Activated naive CD4-positive, alpha-beta T cell (primary cell): ENCODE measurements at places on chromosomes 6 and 20.

DNA sequence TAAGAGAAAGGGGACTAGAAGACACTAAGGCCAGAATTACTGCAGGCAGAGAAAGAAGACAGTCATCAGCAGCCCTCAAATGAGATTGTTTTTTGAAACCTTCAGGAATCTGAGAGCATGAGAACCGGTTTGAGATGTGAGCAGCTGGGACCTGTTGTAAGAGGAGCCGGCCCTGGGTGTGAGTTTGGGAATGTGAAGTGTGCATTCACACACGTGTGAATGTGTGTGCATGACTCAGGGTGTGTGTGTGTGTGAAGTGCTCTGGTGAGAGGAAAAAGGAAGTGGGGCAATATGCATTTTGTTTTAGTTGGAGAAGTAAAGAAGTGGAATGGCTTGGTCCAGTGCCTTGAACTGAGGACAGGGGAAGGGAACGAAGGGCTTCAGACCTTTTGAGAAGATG is 4.3 kb downstream of the SCUBE3 start:
- no peak for DNase-seq

GRCh38 chr20:986733-987355 is 15.3 kb downstream of the RSPO4 start:
- no peak for DNase-seq

GRCh38 chr6:108203189-108204112 is 37.6 kb downstream of the NR2E1 start:
- no peak for DNase-seq

- DNase-seq, result no peak
Measured at GRCh38 chr6:144075875-144076274, 19.5 kb downstream of the SF3B5 start.

DNA sequence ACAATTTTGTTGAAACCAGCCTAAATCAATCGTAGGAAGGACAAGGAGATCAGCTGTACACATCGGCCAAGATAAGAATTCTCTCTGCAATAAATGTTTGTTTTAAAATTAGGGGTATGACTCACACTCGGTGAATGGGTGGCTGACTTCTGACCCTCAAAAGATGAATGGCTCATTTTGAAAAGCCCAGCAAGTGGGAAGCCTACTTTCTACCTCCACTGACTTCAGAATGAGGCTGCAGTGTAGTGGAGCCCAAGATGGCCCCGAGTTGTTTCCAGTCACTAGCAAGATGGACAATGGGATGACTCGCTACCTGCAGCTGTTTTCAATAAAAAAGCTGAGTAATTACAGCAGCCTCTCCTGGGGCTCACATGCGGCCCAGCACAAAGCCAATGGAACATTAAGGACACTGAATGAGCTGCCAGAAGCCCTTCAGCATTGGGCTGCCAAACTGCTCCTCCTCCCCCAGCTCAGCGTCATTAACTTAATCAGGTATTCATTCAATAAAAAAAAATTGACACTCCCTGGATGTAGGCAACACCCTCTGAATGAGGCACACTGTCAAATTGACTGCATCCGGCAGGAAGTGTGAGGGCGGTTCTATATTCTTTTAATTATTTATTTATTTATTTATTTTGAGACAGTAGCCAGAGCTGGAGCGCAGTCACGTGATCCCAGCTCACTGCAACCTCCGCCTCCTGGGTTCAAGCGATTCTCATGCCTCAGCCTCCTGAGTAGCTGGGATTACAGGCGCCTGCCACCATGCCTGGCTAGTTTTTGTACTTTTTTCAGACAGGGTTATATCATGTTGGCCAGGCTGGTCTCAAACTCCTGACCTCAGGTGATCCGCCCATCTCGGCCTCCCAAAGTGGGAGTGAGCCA is 107.3 kb downstream of the GMPR start:
- DNase-seq, result no peak

- no peak for DNase-seq
Measured at GRCh38 chr6:27478141-27478705, 5.3 kb upstream of the ZNF184 start.

- no peak for DNase-seq
Measured at GRCh38 chr6:170211404-170212025, 79.4 kb downstream of the DLL1 start.

DNA sequence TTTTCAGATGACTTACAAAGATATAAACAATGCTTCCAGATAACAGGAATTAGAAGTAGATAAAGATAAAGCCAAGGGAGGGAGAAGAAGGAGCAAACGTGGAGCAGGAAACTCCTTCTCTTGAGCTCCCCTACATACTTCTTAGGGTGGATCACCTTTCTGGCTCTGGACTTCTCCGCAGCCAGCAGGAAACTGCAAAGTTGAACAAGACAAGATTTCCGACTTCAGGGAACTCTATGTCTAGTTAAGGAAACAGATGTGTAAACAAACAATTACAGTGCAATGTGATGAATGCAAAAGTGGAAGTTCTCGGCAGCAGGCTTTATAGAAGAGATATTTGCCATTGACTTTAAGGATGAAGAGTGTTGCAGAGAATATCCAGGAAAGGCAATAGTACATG is 134.0 kb upstream of the MARCKS start:
- DNase-seq, result no peak

- no peak for DNase-seq
Measured at GRCh38 chr6:129031051-129031599, 148.2 kb downstream of the LAMA2 start.

- no peak for DNase-seq
Measured at GRCh38 chr6:44235891-44236516, 10.9 kb upstream of the HSP90AB1 start.

DNA sequence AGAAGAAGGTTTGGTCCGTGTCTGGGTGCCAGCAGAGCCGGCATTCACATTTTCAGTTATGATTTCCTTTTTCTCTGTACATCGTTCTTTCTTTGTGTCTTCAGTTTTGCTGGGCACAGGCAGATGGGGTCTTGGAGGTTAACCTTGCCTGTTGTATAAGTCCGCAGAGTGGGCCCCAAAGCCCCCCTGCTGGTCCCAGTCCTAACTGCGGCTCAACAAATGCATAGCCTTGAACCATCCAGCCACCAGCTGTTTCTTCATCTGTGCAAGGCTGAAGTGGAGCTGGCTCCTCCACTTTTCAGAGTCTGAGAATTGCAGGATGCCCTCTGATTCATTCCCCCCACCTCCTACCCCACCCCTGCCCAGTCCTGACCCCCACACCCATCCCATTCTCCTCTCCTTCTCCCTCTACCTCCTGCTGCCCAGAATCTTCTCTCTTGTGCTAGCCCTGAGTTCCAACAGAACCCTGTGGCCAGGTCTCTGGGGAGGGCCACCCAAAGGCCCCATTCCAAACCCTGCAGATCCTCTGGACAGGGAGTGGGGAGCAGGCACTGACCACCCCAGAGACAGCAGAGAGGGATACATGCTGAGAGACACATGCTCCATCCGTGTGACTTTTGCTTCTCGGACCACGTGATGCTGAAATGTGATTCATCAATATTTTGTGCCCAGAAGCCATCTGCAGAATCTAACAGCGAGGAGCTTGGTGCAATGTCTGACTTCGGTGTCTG is 386.5 kb upstream of the SULF2 start:
- no peak for DNase-seq

DNA sequence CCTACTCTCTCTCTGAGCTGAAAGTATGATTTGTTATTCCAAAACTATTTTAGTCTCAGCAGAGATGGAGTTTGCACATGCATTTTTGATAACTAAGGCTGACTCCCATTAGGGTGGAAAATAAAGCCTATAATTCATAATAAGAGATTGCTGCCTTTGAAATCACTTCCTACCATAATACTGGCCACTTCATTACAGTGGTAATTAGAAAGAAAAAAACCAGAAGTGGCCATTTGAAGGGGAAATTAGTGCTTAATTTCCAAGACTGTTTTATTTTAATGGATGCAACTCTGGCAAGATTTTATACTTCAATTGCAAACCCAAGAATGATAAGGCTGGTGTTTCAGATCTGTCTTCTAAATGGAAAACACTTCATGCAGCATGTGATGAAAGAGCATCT is 43.4 kb downstream of the SLC35B3 start:
- DNase-seq, result no peak

- DNase-seq, result no peak
Measured at GRCh38 chr6:163078712-163079111, 335.8 kb upstream of the QKI start.

DNA sequence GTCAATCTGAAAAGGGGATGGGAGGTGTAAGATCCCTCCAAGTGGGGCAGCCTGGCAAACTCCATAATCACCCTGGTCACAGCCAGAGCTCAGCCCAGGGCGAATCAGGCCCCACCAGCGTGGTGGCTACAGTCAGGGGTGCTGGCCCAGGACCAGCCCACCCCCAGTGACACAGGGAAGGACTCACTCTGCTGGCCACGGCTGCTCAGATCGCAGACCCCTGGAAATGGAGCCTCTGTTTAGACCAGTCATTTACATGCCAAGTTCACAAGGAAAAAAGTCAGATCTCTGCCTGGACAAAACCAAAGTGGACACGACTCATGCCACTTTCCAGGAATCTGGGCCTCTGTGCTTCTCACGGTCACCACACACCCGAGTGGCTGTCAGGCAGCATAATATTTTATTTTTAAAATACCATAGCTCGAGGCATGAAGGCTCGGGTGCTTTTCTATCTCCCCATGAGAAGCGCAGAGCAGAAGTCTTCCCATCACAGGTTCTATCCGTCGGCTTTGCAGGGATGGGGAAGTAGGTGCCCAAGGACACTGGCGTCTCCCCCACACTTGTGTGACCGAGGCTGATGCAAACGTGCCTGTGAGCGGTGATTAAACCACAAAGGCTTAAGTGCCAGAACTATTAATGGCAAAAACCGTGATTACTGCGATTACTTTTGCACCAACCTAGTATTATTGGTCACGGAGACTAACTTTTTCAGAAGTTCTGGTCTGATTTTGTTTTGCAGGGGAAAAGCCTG is 13.0 kb downstream of the PXDC1 start:
- no peak for DNase-seq

DNA sequence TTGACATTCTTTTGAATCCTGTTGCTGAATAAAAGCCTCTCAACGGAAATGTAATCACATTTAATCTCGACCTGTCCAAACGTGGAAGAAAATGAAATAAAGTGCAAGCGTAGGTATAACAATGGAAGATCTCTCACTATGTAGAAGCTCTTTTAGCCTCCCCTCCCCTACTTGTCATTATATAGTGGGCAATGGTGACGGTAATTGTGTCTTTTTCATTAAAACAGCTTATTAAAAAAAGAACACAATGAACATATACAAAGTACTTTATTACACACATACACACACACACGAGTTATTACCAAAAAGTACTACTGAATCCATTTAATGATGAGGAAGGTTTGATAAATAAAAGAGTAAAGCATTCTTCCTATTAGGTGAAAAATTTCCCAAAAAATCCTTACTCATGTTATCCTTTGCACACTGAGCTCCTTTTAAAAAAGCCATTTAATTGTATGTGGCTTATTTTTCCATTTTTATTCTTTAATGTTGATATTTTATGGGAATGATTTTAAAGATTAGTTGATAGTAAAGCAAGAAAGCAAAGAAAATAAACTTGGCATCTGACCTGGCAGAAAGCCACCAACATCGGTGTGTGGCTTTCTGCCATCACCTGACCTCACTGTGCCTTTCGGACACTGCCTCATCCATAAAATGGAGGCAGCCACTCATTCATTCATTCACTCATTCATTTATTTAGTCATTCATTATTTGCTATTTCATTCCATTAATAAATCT is 493 bp upstream of the SGK1 start:
- DNase-seq, result no peak

DNA sequence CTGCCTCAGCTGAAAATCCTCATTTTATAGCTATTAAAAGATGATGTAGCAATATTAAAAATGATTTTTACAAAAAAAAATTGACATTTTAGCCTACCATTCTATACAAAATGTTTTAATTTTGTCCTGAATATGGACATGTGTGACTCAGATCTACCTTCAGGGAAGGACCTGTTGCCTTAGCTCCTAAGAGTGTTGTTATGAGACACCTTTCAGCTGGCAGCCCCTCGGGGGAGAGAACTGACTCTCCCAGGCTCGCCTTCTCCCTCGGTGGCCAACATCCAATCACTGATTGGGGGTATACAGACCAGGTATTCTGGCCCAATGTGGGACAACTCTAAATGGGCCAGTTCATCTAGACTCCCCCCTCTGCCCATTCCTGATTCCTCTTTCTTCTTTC is 32.5 kb upstream of the MRAP2 start:
- no peak for DNase-seq
